Left cardiac atrium (tissue), 4 donors: ENCODE measurements at places on chromosomes 13 and 19. TPM values are rescaled to one million over a fixed set of nuclear protein-coding genes. Genes with fewer than 3 reads are reported as not detected.

GRCh38 chr13:98821372-98822224, 69.1 kb upstream of the SLC15A1 start:
- no peak for DNase-seq

DNA sequence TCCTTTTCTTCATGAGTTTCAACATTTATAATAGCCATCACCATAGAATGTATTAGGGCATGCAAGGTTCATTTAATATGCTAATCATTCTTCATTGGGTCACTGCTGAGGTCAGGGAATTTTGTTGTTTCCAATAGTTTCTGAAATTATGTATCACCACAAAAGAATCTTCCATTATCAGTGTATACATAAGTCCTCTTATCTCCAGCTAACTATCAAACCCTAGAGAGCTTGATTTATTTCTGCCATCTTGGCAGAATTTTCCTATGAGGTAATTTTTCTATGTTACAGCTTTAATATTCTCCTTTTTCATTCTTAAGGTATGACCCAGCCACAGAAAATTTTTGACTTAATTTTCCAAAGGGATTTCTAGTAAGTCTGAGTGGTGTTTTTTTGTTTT, 415.0 kb upstream of the SLITRK1 start:
- no peak for DNase-seq

DNA sequence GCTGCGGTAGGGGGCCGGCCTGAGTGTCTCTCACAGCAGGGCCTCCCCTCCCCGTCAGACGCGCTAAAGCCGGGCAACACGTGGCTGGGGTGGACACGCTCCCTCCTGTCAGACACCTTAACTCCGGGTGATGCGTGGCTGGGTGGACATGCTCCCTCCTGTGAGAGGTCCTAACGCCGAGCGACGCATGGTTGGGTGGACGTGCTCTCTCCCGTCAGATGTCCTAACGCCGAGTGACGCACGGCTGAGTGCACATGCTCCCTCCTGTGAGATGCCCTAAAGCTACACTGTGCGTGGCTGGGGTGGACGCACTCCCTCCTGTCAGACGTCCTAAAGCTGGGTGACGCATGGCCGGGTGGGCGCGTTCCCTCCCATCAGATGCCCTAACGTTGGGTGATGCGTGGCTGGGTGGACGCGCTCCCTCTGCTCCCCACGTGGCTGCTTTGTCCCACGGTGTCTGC, 126.1 kb upstream of the MCF2L start:
- no peak for DNase-seq

- no peak for DNase-seq
Observed at GRCh38 chr13:28495538-28496187, 735 bp upstream of the FLT1 start.

DNA sequence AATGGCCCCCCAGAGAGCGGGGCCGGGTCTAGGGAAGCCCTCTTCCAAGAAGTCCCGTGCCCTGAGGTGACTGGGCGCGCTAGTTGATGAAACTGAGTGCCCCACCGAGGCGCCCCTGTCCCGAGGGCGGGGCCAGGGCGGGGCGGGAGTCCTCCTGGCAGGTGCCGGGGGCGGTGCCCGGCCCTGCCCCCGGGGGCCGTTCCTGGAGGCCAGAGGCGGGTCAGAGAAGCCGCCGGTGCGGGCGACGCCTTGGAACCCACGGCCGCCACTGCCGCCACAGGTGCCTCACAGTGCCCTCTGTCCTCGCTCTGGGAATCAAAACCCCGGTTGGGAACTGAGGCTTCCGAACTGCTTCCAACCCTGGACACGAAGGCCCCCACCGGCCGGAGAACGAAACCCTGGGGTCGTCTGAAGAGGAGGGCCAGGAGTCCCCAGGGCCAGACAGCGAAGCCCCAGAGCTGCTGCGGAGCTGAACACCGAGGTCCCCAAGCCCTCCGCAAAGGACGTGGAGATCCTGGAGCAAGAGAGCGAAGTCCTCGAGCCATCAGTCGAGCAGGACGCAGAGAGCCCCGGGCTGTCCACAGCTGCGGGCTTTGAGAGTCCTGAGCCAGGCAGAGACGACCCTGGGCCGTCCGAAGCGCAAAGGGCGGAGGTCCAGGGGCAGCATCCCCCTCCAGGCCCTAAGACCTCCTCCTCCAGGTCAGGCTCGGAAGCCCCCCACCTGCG, at the start of gene MISP3:
Gene MISP3, plus strand, starts transcription at position 252 of the 726 bp plus-strand sequence. CDS start 524 bp downstream, outside the sequence.
- DNase-seq, result peak; percentile 61

DNA sequence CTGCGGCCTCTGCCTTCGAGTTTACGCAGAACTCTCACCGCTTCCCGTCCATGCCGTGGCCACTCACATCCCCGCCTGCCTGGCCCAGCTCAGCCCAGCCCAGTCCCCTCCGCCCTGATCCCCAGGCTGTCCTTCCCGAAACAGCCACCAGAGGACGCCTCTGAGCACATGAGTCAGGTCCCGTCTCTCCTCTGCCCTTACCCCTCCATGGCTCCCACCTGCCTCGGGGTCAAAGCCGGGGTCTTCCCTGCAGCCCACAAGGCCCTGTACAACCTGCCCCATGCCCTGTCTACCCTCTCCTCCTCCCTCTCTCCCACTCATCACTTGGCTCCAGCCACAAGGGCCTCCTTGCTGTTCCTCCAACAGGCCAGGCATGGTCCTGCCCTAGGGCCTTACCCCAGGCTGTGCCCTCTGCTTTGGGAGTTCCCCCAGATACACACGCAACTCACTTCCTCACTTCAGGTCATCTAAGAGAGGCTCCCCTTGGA, 8.1 kb upstream of the SEMA6B start:
- DNase-seq, result peak; percentile 78

GRCh38 chr13:50707628-50708027, 135.9 kb downstream of the DLEU7 start:
- no peak for DNase-seq

DNA sequence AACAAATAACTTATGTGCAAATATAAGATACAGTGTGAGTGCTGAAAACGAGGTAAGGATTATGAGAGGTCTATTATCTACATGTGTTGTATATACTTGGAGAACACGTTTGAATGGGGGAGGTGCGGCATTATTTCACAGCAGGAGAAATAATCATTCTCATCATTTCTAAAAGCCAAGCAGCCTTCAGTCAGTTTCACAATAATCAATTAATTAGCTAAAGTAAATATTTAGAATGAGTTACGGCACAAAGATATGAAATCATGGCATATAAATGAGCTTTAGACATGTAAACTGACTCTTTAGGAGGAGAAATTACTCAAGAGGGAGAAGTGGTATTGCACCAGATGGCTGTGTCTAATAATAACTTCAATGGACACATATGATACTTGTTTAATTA, 366.6 kb downstream of the DNAJC15 start:
- no peak for DNase-seq

- DNase-seq, result no peak
Observed at GRCh38 chr19:27890696-27891095, 1322.3 kb downstream of the UQCRFS1 start.

- no peak for DNase-seq
Observed at GRCh38 chr13:106492588-106493475, 42.6 kb downstream of the EFNB2 start.

DNA sequence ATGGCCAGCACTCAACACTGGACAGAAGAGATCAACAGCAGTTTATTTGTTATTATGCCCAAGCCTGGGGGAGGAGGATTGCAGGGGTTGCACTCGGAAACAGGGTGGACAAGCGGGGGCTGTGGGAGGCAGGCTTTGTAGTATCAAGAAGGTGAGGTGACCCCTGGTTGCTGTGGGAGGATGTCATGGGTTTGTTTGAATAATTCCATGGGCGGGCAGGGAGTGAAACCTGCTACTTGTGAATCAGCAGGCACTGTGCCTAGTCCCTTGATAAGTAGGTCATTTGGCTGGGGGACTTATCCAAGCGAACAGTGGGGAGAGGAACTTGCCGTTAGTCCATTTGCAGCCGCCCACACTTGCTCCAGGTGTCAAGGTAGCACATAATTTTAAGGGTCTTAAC, 84.4 kb upstream of the KCTD15 start:
- peak; percentile 1 for DNase-seq

DNA sequence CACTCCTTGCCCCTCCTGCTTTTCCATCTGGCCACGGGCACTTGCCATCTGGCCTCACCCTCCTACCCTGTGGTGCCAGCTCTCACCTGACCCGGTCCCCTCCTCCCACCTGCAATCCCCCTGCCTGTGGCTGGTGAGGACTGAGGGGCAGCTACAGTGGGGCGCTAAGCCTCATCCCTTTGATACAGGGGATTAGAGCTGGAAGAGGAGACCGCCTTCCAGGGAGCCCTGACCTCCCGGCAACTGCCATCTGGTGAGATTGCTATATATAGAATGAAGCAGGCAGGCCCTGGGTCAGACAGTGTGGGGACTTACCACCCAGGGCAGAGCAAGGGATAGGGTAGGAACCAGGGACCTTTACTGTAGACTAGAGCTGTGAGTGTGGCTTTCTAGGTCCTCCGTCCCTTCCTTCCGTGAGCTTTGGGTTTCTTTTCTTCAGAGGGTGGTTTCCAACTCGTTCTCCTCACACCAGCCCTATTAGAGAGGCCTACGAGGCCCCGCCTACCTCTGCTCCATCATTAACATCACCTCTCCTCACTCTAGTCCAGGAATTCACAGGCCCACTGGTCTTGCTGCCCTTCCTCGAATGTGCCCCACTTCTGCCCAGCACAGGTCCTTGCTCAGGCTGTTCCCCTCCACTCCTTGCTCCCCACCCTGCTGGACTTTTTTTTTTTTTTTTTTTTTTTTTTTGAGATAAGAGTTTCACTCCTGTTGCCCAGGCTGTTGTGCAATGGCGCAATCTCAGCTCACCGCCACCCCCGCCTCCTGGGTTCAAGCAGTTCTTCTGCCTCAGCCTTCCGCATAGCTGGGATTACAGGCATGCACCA, 7.7 kb downstream of the KASH5 start:
- DNase-seq, result peak; percentile 43

DNA sequence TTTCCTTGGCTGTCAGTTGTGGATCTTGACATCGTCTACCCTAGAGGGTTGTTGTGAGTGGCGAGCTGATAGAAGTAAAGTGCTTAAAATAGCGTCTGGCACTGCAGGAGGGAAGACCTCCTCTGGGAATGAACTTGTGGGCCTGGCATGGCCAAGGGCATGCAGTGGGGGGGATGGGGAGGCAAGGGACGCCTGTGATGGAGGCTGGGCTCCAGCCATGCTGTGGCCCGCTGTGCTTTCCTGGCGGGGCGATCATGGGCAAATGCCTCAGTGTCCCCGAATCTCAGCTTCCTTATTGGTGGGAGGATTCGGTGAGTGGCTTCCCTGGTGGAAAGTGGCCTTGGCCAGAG, 10.7 kb downstream of the CARM1 start:
- DNase-seq, result peak; percentile 43

DNA sequence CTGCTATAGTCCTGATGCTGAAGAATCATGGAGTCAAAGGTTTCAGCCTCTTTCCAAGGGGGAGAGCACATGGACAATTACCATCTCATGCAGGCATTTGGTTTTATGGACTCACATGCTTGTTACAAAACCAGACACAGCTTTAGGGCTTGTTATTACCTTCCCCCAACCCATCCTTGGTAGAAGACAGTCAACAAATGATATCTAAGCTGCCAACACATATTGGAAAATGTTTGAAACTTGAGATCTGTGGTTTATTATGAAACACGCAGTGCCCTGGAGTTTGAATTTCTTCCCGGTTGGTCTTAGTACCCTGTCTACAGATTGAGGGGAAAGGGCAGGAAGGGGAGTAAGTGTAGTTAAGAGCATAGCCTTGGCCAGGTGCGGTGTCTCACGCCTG, 12.5 kb upstream of the CYP2A6 start:
- DNase-seq, result no peak

- DNase-seq, result no peak
Observed at GRCh38 chr19:16894080-16894479, 5.3 kb downstream of the F2RL3 start.

GRCh38 chr19:15935167-15935702, 906 bp upstream of the CYP4F11 start:
- DNase-seq, result no peak

- DNase-seq, result no peak
Observed at GRCh38 chr13:48436661-48437288, 23.9 kb upstream of the LPAR6 start.

GRCh38 chr19:3521104-3521445, 15.0 kb downstream of the FZR1 start:
- no peak for DNase-seq

GRCh38 chr13:109803825-109804224, 17.4 kb upstream of the IRS2 start:
- no peak for DNase-seq

DNA sequence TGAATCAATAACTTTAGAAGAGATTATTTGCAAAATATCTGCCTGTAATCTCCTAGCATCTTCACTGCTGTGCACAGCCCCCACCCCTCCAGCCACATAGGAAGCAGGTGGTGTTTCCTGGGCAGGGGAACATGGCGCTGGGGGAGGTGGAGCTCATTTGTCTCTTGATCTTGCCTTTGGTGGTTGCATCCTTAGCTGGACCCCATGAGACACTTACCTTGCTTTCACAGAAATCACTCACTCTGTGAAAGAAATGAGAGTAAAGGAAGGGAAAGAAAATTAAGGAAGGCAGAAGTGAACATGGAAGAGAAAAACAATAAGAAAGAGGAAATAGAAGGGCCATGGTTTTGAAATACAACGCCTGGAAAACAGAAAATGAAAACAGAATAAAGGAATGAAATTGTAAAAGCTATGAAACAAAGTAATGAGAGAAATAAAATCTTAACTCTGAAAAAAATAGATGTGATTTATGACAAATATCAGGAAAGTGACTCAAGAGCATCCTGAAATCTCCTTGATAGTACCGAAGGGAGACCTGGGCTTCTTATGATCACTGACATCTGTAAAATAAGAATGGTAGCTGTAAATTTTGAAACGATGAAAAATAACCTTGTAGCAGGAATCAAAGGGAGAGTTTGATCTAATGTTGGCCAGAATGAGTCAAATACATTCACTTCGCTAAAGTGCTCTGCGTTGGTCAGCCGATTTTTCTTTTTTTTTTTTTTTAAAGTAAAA, 17.2 kb upstream of the RNASEH2B start:
- no peak for DNase-seq

- peak; percentile 94 for DNase-seq
Observed at GRCh38 chr13:48001114-48001881, at the start of gene SUCLA2. Gene SUCLA2 (minus strand): TSS chr13:48001273. CDS start chr13:48001269, 4 bp downstream.

GRCh38 chr19:47124937-47125668, 5.5 kb upstream of the SAE1 start:
- no peak for DNase-seq

- no peak for DNase-seq
Observed at GRCh38 chr19:10516671-10517286, 468 bp downstream of the S1PR5 start.

DNA sequence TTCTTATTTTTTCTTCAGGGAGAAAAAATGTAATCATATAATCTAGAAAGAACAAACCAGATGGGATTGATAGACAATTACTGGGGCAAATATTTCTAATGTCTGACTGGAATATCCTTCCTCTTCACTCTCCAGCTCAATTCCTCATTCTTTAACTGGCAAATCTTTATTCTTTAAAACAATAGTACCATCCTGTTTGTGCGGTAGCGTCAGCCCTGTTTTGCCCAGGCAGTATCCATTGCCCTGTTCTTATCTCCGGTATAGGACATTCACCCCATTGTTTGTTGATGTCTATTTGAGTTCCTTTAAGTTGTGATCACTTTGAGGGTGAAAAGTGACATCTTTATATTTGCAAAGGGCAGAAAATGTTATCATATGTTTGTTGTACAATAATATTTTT, 185.4 kb downstream of the POSTN start:
- no peak for DNase-seq

GRCh38 chr13:71858647-71859046, 8.4 kb downstream of the DACH1 start:
- no peak for DNase-seq

TGFBR3L gene
- 13.6 TPM for total RNA-seq

FCHO1 gene
- total RNA-seq, result 1.8 TPM

ICAM5 gene
- 0.71 TPM for total RNA-seq

LILRA1 gene
- total RNA-seq, result 0.86 TPM

ZNF681 gene
- 1.4 TPM for total RNA-seq

TMEM59L gene
- total RNA-seq, result 3.3 TPM

CYP4F12 gene
- total RNA-seq, result 5.7 TPM

B9D2 gene
- 4.1 TPM for total RNA-seq

CTU1 gene
- 6.0 TPM for total RNA-seq
